ENCODE measurements at places on chromosomes 2 and 18.

DNA sequence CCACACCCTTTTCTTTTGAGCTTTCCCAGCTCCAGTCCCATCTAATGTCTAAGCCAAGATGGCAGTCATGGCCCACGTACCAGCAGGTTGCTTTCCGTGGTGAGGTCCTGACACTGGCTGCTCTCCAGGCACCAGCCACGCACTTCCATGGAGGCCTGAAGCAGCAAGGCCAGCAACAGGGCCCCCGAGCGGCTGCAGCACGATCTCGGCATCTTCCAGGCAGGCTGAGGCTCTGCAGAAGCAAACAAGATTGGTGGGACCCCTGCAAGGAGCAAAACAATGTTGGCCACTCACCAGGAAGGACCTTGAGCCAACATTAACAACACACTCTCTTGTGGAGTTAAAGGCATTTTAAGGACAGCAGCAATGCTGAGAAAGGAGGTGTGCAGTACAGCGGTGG is 3.8 kb downstream of the POMC start:
- no peak for DNase-seq

DNA sequence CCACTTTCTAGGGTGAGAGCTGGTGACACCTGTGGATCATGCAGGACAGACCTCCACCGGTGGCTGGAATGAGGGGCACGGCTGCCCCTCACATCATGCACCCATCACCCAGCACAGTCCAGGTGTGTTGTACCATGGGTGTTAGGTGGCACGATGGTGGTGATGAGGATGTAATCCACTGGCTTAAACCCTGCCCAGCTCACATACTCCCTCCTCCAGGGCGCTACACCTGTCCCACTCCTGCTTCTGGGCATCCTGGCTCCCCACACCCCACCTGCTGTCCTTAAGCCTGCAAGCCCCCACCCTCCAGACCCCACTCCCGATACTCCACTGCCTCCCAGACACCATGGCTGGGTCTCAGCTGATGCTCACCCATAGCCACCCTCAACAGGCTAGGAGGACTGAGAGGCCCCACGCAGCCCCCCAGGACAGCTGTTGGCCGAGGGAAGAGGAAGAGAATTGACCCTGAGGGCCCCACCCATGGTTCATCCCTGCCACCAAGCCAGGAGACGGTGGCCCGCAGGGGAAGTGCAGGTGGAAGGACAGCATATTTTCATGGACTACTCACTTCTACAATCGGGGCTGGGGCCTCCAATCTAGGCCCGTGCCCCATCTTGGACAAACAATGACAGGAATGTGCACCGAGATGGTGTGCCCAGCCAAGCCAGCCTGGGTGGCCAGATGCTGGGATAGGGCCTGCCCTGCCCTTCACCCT is 34.3 kb downstream of the MAL start:
- no peak for DNase-seq

- no peak for DNase-seq
Observed at GRCh38 chr2:223366566-223366965, 235.6 kb downstream of the SCG2 start.

- DNase-seq, result no peak
Observed at GRCh38 chr18:77608807-77609206, 359.2 kb downstream of the GALR1 start.

DNA sequence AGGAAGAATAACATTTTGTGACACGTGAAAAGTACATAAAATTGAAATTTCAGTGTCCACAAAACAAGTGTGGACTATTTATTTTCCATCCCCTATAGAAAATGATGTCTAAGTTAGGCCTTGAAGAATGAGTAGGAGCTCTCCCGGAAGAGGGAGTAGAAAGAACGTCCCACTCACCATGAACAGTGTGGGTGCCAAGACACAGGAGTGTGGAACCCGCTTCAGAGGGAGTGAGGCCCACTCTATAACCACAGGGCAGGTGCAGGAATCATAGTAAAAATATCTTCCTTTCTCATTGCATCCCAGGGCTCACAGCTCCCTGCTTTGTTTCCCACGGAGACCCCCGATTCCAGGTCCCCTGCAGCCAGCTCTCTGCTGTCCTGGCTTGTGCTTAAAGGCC is 5.2 kb downstream of the KCNF1 start:
- no peak for DNase-seq

GRCh38 chr2:127455566-127456493 is 37.6 kb downstream of the PROC start:
- no peak for DNase-seq

- no peak for DNase-seq
Observed at GRCh38 chr2:457792-458424, 170.0 kb upstream of the ALKAL2 start.

DNA sequence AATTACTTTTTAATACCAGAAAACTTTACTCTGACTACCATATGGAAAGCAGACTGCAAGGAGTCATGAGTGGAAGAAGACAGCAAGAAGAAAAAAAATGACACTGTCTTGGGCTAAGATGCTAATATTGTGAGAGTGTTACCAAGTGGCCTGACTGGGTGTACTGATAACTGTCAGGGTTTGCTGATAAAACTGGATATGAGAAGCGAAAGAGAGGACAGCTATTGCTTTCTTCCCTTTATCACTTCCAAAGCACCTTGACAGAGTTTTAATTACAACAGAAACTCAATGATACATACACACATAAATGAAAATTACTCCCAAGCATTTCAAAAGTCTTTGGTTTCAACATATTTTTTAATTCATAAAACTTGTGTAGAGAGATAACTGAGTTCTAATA is 368.5 kb downstream of the ZEB2 start:
- DNase-seq, result no peak

DNA sequence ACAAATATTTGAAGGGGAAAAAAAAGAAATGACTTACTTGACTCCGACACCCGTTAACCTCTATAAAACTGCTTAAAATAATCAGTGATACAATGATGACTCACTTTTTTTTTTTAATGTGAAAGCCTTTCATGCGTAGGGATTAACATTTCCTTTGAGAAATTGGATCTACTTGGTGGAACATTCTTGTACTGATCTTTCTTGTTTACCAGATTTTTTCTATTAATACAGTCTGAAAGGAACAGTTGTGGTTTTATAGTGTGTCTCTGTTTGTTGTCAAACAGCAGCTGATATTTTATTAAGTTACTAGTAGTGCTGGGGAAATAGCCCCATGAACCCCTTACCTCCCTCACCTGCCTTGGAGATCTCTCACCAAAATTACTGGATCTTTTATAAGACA is 40.2 kb upstream of the NEB start:
- no peak for DNase-seq

DNA sequence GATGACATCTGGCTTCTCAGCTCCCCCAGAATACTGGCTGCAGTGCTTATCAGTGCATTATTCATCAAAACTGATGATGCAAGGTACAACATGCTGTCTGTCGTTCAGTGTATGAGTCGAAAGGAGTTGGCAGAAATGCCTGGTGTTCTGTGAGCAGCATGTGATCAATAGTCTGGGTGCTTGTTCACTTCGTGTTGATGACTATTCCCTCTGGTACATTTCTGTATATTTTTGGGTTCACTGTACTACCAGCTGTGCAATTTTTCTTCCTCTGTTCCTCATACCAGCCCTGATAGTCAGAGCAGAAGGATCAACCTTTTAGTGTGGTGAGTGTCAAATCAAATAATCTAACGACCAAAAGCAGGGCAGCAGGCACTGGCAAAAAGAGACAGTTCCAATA is 59.0 kb upstream of the KLHL14 start:
- no peak for DNase-seq

Data from stimulated activated CD4-positive, alpha-beta T cell treated with anti-CD3 and anti-CD28 coated beads, Interleukin-1b, Interleukin-23, amount 100 ng/mL, for 1 hour (primary cell).